Fibroblast of lung (primary cell): ENCODE measurements at places on chromosomes 11 and 22. TPM values are rescaled to one million over a fixed set of nuclear protein-coding genes. Genes with fewer than 3 reads are reported as not detected.

Gene CNIH2
- 0.17 TPM in 1 of 2 replicates, not detected in the other for total RNA-seq

Gene CHST1
- under 0.01 and 0.26 TPM in 2 replicates for total RNA-seq

Gene MRPL49
- 46.2 and 70.8 TPM in 2 replicates for total RNA-seq

Gene RIN1
- total RNA-seq = 12.6 and 22.1 TPM in 2 replicates

Gene CATSPER1
- total RNA-seq = not detected in 2 replicates

Gene OR51A7
- total RNA-seq = not detected in 2 replicates

Gene IGF2
- total RNA-seq = under 0.01 and 0.17 TPM in 2 replicates

Gene ZP1
- under 0.01 TPM in 1 of 2 replicates, not detected in the other for total RNA-seq

Gene OPCML
- total RNA-seq = under 0.01 and 0.99 TPM in 2 replicates

Gene EML3
- 17.5 and 20.5 TPM in 2 replicates for total RNA-seq

Gene GUCY1A2
- total RNA-seq = 0.50 and 2.6 TPM in 2 replicates
